Activated T-helper 2 cell treated with anti-CD3 and anti-CD28 coated beads, Interferon-gamma antibody, Interleukin-2, Interleukin-4, amounts not matched to agents 10 μg/mL and 5 μg/mL and 100 μg/mL, durations not matched to agents 14 hours and 24 hours and 36 hours (primary cell): ENCODE measurements at places on chromosomes 2 and 18.

DNA sequence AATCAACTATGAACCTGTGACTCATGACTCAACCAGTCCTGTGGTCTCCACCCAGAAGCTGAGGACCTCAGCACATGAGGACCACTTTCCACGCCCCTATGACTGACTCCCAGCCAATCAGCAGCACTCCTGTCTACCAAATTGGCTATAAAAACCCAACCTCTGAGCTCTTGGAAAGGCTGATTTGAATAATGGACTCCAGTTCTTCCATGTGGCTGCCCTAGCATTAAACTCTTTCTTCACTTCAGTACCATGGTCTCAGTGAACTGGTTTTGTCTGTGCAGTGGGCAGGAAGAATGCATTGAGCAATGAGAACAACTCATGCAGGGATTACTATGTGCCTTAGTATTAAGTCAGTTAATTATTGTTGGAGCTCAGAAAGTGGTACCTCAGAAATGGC, 78.3 kb downstream of the CMPK2 start:
- no peak for DNase-seq

- no peak for DNase-seq
These were observed 1081.3 kb upstream of the TMEFF2 start for GRCh38 chr2:193276069-193276468.

DNA sequence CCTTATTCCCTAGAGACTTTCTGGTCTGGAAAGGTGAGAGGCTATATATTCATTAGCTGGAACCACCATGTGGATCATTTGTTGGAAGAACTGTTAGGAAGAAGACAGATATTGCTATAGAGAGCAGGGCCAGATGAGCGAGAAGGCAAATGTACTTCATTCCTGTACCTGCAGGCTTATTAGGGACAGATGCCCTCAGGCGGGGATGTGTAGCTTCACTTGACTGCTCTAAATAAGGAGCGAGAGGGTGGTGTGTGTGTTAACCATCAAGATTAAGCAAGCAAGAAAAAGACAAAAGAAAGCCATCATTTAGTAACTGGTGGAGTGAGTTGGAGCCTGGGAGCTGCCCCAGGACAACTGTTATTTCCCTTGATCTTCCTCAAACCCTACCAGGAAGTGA, 36.4 kb downstream of the NEDD4L start:
- no peak for DNase-seq

- no peak for DNase-seq
These were observed 15.9 kb upstream of the NMUR1 start for GRCh38 chr2:231546014-231546715.

DNA sequence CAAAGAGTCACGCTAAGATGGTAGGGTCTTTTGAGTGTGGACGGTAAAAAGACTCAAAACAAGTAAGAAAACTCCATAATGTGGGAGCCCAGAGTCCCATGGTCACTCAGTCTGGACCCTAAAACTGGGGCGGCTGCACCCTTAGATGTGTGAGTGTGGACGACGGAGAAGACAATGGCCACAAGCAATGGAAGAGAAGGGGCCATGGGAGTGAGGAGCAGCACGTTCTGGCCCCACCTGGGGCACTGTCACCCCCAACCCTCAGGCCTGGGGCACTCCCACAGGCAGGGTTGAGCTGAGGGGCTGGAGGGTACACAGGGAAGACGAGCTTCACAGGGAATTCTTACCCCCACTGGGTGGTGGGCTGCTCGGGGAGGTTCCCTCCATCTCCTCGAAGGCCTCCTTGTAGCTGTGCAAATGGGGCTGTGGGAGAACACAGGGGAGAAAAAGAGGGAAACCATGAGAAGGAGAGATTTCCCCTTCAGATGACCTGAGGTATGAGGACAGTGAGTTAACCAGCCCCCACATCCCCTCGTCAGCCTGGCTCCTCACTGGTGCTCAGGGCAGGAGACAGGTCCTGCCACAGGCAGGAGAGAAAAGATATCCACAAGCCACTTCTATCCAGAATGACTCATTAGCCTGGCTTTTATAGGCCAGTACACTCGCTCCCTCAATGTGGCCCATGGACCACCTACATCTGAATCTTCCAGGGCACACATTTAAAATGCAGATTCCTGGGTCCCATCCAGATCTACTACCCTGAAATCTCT, 167.9 kb downstream of the TNS1 start:
- DNase-seq, result no peak

DNA sequence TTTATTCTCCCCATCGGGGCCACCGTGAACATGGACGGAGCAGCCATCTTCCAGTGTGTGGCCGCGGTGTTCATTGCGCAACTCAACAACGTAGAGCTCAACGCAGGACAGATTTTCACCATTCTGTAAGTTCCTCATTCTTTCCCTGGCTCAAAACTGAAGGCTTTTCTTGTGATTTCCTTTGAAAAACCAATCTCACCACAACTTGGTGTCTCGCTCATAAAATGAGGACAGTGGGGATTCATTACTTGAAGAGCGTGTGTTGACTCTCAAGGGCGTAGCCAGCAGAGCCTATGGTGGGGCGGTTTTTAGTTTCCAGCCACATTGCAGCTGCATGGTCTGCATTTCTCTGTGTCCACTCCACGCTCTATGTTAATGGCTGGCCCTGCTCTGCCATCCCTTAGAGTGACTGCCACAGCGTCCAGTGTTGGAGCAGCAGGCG, 29.0 kb downstream of the SLC1A4 start:
- DNase-seq, result no peak

GRCh38 chr2:84861539-84861938, 19.3 kb downstream of the TRABD2A start:
- DNase-seq, result no peak

DNA sequence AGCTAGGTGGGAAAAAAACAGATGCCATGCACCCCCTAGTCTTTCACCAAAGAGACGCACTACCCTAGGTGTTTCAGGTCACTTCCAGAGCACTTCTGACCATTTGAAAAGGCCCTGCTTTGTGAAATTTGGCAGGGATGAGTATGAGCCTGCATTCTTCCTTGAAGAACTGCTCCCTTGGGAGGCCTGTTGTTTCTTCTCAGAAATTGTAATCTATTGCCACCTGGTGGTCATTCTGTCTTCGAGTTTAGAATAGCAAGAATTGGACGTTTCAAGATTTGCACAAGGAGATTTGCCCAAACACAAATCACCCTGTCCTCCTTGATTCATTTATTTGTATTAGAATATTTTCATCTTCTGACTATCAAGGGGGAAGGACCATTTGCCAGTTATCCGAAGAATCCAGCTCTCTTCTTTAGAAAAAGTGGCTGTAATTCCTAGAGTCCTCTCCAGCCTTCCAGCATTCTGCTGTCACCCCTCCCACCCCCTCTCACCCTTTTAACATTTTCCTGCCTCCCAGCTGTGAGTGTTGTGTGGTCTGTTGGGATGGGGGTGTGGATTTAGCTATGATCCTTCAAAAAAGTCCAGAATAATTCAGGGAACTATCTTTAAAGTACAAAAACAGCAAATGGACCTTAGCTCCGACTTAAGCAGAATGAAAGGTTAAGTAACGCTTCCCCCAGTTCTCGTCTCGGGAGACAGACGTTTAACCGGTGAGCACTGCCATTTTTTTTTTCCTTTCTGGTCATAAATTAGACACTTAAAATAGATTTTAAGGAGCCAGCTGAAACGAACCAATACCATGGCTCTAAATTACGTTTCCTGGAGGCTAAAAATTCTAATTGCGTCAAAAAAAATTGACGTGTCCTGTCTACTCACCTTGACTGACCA, 3.7 kb upstream of the GAD1 start:
- DNase-seq, result no peak

DNA sequence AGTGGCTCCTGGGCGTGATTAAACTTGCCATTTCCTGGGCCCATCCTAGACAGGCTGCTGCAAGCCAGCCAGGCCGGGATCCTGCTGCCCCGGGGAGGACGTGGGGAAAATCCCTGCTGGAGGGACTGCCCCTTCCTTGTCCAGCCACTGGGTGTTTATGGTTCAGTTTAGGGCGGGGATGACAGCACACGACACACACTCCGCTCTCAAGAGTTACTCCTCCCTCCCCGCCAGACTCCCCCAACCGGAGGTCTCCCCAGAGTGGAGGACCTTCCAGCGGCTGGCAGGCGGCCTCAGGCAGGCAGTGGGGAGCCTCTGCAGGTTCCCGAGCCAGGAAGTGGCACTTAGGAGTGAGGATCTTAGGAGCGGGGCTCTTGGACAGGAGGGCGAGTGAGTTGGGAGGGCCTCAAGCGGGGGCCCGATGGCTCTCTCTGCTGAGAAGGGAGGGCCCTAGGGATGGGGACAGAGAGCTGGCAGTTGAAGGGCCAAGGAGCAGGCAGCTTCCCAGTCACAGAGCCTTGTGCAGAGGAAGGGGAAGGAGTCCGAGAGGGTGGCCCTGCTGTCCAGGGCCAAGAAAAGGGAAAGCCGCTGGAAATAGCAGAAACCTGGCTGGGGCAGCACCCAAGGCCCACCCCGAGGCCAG, 5.7 kb upstream of the GPR35 start:
- no peak for DNase-seq
